ENCODE measurements at places on chromosomes 3 and 15.

GRCh38 chr3:189903562-189904250 is 217.0 kb downstream of the P3H2 start:
- DNase-seq, result no peak

DNA sequence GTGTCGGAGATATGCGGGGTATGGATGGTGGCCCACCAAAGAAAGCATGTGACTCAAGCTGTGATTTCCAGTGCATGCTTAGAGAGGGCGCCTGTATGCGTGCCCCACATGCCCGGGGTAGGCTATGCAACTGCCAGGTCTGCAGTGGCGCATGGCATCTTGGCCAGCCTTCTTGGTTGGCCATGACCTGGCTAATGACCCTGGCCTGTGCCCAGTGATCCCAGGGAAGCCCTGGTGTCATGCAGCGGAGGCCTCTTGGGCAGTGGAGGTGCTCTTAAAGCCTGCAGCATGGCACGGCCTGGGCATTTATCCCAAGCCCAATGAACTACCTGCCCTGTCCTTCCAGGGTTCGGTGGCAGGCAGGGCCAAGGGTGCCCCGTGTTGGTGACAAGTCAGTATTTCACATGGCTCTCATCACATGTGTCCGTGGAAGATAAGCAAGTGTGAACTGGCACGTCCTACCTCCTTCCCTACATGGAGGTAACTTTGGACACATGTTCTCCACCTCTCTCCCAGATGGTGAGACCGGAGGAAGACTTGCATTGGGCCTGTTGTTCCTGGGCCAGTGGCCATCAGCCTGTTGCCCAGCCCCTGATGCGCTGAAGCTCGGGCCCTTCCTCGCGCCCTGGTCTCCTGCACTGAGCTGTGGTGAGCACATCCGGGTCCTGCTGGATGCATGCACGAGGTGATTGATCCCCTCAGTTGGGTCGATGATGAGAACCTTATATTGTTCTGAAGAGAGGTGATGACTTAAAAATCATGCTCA is 192.0 kb downstream of the UBE3A start:
- no peak for DNase-seq

- DNase-seq, result no peak
These were observed 242.6 kb upstream of the THBS1 start for GRCh38 chr15:39338251-39338650.

- no peak for DNase-seq
These were observed 439.4 kb upstream of the RBMS3 start for GRCh38 chr3:28841441-28841840.

DNA sequence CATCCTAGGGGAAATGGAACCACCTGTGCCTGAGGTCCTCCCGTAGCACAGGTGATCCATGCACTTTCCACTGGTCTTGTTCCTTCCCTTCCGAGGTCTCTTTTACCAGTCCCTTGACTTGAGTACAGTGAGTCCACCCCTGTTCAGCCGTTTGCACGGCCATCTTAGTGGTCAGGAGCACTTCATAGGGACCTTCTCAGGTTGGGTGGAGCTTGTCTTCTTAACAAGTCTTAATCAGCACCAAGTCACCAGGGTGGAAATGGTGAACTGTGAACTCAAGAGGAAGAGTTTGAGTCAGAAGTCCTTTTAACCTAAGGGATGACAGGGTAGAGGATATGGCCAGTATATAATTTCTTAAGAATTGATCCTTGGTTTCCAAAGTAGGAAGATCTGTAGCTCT is 21.4 kb downstream of the ARL8B start:
- DNase-seq, result no peak

- no peak for DNase-seq
These were observed 10.5 kb downstream of the ABCF3 start for GRCh38 chr3:184196536-184196935.

GRCh38 chr3:101036676-101037075 is 43.5 kb upstream of the ABI3BP start:
- DNase-seq, result no peak

DNA sequence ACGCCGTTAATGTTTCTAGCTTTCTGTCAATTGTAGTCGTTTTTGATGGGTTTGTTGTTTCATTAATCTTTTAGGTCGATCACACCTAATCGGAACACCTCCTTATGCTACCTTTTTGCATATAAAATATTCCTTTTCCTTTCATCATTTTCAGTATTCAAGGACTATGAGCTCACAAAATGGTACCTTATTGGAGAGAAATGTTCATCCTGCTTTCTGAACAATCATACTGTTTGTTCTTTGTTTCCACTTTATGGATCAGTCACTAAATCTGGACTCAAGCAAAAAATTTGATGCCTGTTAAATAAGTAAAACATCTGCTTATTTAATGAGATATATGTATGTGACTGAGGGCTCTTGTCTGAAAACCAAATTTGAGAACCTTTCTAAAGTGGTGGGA is 1.1 kb downstream of the KIF15 start:
- DNase-seq, result no peak

DNA sequence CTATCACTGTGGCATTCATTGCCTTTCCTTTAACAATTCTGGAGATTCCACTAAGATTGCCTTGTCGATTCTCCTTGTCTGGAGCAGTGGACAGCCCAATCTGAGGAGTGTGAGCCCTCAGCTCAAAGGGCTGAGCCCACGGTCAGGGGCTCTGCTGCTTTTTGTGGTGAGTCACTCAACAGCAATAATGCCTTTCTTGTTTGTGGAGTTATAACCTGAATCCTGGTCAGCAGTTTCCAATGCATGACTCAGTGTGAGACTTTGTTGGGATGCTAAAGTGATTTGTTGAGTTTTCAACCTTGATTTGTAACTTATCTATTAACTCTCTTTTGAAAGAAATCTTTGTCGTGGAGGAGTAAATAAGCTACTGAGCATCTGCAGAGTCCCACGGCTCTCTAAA is 183.5 kb downstream of the TJP1 start:
- DNase-seq, result peak; percentile 7

DNA sequence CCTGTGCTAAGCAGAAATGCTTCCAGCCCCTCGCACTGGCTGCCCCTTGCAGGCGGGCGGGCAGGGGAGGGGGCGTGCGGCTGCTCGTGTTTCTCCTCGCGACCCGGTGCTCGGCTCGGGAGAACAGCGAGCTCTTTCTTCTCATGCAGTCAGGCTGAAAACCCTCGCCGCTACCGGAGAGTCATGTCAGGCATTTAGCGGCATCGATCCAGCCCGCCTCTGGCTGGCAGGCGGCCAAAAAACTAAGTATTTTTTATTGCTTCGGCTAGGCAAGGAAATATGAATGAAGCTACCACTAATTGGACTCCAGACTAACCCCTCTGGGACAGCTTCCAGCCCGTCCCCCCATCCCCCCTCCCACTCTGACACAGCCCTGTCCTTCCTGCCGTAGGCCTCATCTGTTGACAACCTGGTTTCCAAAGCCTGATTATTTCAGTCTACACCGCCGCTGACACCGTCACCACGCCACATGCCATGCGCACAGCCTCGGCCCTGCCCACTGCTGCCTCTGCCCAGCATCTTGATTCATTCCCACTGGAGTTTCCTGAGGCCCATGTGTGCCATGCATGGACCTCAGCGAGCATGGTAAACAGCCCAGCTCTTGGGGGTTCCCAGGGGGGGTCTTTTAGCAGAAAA is 35.3 kb downstream of the TLE3 start:
- DNase-seq, result peak; percentile 84

DNA sequence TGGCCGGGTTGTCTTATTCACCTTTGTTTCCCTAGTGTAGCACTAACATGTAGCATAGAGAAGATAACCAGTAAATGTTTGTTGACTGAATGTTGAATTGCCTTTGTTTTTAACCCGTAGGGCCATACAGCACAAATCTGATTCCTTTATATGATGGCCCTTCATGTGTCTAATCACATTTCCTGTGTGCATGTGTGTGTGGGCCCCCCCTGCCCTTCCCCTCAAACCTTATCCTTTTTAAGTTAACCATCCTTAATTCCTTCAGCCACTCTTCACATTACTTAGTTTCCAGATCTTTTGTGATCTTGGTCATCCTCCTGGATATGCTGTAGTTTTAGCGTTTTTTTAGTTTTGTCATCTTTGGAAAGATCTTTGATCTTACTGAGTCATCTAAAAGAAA is 4.2 kb downstream of the NEO1 start:
- no peak for DNase-seq

GRCh38 chr3:144259267-144259666 is 287.6 kb downstream of the DIPK2A start:
- DNase-seq, result no peak

GRCh38 chr3:30934208-30934550 is 39.7 kb upstream of the GADL1 start:
- DNase-seq, result peak; percentile 9

DNA sequence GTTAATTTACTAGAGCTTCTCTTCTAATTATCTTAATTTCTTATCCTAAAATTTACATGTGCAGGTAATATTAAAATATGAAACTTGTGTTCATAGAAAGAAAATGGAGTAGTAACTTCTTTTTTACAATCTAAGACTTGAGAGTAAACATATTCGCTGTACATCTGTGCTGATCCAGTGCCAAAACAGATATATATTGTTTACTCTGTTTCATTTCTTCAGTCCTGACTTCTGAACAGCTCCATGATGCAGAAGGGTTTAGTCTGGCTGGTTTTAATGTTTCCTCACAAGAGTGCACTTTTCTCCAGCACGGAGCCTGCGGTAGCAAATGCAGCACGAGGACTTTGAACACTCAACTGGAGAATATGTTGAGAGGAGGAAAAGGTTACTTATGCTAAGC is 306.8 kb downstream of the EPHA3 start:
- no peak for DNase-seq

GRCh38 chr3:40627095-40627494 is 102.3 kb downstream of the ZNF621 start:
- DNase-seq, result no peak

- no peak for DNase-seq
These were observed 54.3 kb upstream of the CCR4 start for GRCh38 chr3:32897001-32897601.

GRCh38 chr3:104989878-104990277 is 376.8 kb upstream of the ALCAM start:
- DNase-seq, result no peak

All from Daoy (cell line).